Aorta (tissue), 5 donors: ENCODE measurements at places on chromosomes 16 and 17. TPM values are rescaled to one million over a fixed set of nuclear protein-coding genes. Genes with fewer than 3 reads are reported as not detected.

The SLC5A10 gene
- not detected for total RNA-seq

The SCIMP gene
- total RNA-seq: 5.8 TPM

The HS3ST6 gene
- total RNA-seq: not detected

The CCDC200 gene
- total RNA-seq: not detected

- H3K4me3 ChIP-seq: no peak overlapping the region
- DNase-seq: no peak
- H3K36me3 ChIP-seq: no peaks in the 10 kb centered on the region
- H3K27me3 ChIP-seq: no peaks in the 10 kb centered on the region
Observed at GRCh38 chr17:67659028-67659427, 58.7 kb upstream of the NOL11 start.

- H3K36me3 ChIP-seq: no peaks in the 10 kb centered on the region
- no peak for DNase-seq
- no peaks in the 10 kb centered on the region for H3K4me1 ChIP-seq
- no peak overlapping the region for H3K27ac ChIP-seq
- no peak overlapping the region for H3K4me3 ChIP-seq
Observed at GRCh38 chr16:398561-399339, 1.8 kb downstream of the NME4 start.

DNA sequence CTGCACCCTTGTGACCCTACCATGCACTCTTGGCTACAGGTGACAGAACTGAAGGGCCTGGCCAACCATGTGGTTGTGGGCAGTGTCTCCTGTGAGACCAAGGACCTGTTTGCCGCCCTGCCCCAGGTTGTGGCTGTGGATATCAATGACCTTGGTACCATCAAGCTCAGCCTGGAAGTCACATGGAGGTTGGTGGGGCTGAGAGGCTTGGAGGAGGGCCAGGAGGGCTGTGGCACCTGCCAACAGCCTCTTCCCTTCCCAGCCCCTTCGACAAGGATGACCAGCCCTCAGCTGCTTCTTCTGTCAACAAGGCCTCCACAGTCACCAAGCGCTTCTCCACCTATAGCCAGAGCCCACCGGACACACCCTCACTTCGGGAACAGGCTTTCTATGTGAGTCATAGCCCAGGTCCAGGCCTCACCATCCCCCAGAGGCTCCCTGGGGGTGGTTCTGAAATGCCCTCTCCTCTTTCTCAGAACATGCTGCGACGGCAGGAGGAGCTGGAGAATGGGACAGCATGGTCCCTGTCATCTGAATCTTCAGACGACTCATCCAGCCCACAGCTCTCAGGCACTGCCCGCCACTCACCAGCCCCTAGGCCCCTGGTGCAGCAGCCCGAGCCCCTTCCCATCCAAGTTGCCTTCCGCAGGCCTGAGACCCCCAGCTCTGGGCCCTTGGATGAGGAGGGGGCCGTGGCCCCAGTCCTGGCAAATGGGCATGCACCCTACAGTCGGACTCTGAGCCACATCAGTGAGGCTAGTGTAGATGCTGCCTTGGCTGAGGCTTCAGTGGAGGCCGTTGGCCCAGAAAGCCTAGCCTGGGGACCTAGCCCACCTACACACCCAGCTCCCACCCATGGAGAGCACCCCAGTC, 13.0 kb downstream of the RIPOR1 start:
- H3K27me3 ChIP-seq: no peaks in the 10 kb centered on the region
- H3K4me3 ChIP-seq: no peak overlapping the region
- H3K4me1 ChIP-seq: no peaks in the 10 kb centered on the region
- no peak for DNase-seq
- H3K36me3 ChIP-seq: peaks cover 2% of the 10 kb centered on the region
- H3K27ac ChIP-seq: no peak overlapping the region

- H3K4me1 ChIP-seq: no peaks in the 10 kb centered on the region
- H3K27ac ChIP-seq: no peak overlapping the region
- H3K4me3 ChIP-seq: no peak overlapping the region
- peak; percentile 76 for DNase-seq
- H3K36me3 ChIP-seq: no peaks in the 10 kb centered on the region
- no peaks in the 10 kb centered on the region for H3K27me3 ChIP-seq
Observed at GRCh38 chr17:77308861-77309726, 168.3 kb downstream of the SEC14L1 start.

GRCh38 chr17:77801545-77802332, 156.8 kb upstream of the TNRC6C start:
- no peak for DNase-seq
- H3K36me3 ChIP-seq: no peaks in the 10 kb centered on the region
- no peak overlapping the region for H3K4me3 ChIP-seq
- H3K27me3 ChIP-seq: no peaks in the 10 kb centered on the region
- H3K27ac ChIP-seq: no peak overlapping the region

DNA sequence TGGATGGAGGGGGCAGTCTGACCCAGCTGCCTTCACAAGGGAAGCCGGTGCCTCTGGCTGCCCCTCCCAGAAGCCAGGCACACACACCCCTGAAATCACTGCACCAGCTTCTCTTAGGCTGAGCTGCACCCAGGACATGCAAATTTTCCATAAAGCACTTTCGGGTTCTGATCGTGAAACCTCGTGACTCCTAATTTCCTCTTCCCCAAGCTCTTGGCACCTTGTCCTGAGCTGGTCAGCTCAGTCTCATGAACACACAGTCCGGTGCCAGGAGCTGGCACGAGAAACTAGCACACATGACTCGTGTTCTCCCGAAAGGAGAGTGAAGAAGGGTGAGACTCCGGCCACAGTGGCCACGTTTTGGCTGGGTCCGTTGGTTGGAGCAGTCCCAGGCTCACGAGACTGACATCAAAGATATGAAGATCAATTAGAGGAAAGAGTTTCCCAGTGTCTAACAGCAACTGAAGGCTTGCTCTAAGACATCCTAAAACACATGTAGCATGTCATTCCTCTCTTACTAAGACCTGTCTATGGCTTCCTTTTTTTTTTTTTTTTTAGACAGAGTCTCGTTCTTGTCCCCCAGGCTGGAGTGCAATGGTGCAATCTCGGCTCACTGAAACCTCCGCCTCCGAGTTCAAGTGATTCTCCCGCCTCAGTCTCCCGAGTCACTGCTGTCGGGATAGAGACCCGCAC, 9.2 kb upstream of the ABR start:
- no peak overlapping the region for H3K4me3 ChIP-seq
- DNase-seq: peak; percentile 95
- H3K27me3 ChIP-seq: no peaks in the 10 kb centered on the region
- no peaks in the 10 kb centered on the region for H3K4me1 ChIP-seq
- H3K36me3 ChIP-seq: no peaks in the 10 kb centered on the region

DNA sequence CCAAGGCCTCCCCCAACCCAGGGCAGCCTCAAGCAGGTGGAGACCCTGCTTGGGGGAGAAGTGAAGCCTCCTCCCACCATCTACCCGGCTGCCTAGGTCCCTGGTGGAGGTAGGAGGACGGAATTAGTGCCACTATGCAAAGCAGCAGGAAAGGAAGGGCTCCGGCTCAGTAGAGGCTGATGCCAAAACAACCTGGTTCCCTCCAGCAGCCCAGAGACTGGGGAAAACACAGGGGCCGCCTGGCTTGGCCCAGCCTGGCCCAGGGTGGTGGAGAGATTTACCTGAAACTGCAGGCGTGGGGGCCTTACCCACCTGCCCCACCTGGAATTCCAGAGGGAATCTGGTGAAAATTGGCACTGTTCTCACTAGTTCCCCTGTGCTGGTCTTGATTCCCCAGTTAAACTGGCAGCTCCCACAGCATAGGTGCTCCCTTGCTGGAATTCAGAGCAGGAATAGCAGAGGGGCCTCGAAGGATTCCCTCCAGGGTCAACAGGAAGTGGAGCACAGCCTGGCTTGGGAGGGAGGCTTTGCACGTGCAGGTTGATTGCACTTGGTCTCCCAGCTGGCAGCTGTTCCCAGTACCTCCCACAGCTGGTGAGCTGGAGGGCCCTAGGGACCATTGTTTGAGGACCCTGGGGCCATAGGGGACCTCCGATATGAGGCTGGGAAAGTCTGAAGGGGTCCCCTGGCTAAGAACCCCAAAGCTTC, 4.5 kb downstream of the CD79B start:
- no peak overlapping the region for H3K4me3 ChIP-seq
- H3K36me3 ChIP-seq: no peaks in the 10 kb centered on the region
- no peaks in the 10 kb centered on the region for H3K4me1 ChIP-seq

DNA sequence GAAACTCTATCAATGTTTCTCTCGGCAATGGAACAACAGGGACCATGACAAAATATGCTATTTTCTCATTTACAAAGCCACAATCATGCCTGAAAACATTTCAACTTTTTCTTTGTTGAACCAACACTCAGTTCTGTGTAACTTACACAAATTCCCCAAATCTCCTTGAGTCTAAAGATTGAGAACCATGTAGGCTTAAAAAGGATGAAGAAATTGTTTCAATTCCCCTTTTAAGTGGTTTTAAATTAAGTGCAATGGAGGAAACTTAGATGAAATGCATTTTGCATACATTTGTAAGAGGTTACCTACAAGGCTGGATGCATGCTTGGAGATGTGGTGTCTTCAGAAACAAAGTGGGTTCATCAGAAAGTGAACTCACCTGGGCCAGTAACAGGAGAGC, 566.4 kb upstream of the CDH11 start:
- no peak overlapping the region for H3K4me3 ChIP-seq
- no peaks in the 10 kb centered on the region for H3K27me3 ChIP-seq
- no peak overlapping the region for H3K27ac ChIP-seq
- no peaks in the 10 kb centered on the region for H3K4me1 ChIP-seq
- H3K36me3 ChIP-seq: no peaks in the 10 kb centered on the region
- DNase-seq: no peak

GRCh38 chr17:45408611-45409421, 23.9 kb downstream of the ARHGAP27 start:
- no peaks in the 10 kb centered on the region for H3K27me3 ChIP-seq
- H3K4me3 ChIP-seq: no peak overlapping the region
- H3K27ac ChIP-seq: no peak overlapping the region
- H3K36me3 ChIP-seq: no peaks in the 10 kb centered on the region
- DNase-seq: no peak

DNA sequence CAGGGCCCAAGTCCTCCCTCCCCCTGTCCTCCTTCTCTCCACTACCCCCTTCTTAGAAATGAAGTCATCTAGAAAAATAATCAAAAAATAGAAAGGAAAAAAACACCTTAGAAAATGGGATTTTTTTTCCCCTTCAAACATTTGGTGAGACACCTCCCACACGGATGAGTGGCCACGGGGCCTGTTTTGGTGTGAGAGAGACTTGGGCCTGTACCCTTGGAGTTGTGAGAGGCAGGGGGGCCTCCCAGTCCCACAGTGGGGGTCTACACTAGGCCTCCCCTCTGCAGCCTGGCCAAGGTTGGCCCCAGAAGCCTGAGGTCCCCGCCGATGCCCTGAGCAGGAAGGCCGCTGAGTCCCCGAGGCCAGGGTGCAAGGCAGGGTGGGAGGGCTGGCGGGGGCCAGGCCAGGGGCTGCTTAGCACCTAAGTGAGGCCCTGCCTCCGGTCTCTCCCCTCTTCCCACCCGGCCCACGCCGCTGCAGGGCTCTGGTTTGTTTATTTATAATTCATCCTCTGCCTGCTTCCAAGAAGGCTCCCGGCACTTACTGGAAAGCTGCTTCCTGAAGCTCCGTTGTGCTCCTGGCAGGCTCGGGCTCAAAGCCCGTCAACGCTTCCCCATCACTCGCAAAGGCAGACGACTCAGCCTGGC, 26.4 kb downstream of the NPTX1 start:
- no peak for DNase-seq
- no peaks in the 10 kb centered on the region for H3K4me1 ChIP-seq
- H3K27ac ChIP-seq: no peak overlapping the region

GRCh38 chr16:70157477-70158260, 15.9 kb upstream of the CLEC18C start:
- H3K27ac ChIP-seq: no peak overlapping the region
- no peaks in the 10 kb centered on the region for H3K4me1 ChIP-seq
- peak; percentile 75 for DNase-seq
- H3K4me3 ChIP-seq: no peak overlapping the region

DNA sequence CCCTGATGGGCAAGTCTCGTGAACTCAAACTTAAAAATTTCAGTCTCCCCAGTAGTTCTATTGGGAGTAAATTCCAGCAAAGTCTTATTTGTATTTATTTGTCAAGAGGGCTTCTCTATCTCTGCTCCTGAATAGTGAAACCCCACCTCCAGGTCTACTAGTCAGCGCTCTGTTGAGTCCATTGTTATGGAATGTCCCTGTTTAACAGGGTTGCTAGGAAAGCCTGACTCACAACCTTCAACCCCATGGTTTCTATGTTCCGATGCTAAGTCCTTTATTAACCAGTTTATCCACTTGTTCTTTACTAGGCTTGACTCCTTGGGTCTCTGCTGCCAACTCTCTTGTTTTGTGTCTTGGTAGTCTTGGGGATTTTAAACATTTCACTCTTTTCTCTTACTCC, 250.7 kb upstream of the MYOCD start:
- H3K27ac ChIP-seq: peak overlapping the region; percentile 51
- DNase-seq: no peak
- H3K27me3 ChIP-seq: no peaks in the 10 kb centered on the region
- no peak overlapping the region for H3K4me3 ChIP-seq
- H3K36me3 ChIP-seq: no peaks in the 10 kb centered on the region

GRCh38 chr17:50604513-50604912, 30.2 kb upstream of the ABCC3 start:
- no peak overlapping the region for H3K4me3 ChIP-seq
- DNase-seq: peak; percentile 83
- H3K27ac ChIP-seq: no peak overlapping the region
- no peaks in the 10 kb centered on the region for H3K4me1 ChIP-seq
- H3K27me3 ChIP-seq: no peaks in the 10 kb centered on the region

DNA sequence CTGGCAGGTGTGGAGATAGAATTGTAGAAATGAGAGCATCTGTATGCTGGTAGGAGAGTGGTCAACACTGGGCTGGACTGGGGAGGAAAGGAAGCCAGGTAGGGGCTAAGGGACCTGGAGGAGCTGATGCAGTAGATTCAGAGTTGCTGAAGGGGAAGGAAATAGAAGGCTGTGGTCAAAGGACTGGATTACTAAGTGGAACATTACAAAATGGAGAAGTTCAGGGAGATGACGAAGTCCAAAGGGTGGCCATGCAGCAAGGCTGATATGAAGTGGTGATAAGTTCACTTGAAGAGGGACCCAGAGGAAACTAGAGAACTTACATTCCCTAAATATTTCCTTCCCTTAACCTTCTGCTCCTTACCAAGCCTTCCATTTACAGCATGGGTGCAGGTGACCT, 8.6 kb upstream of the CCL2 start:
- H3K4me3 ChIP-seq: no peak overlapping the region
- DNase-seq: no peak
- no peak overlapping the region for H3K27ac ChIP-seq
- peaks cover 20% of the 10 kb centered on the region for H3K4me1 ChIP-seq
- no peaks in the 10 kb centered on the region for H3K36me3 ChIP-seq

- DNase-seq: peak; percentile 92
- H3K36me3 ChIP-seq: no peaks in the 10 kb centered on the region
- no peaks in the 10 kb centered on the region for H3K27me3 ChIP-seq
- H3K27ac ChIP-seq: no peak within 1 kb of the TSS
Observed at GRCh38 chr16:740764-741505, at the start of gene CIAO3. Gene CIAO3 (minus strand): TSS chr16:740997. CDS start chr16:740985, 12 bp downstream.

DNA sequence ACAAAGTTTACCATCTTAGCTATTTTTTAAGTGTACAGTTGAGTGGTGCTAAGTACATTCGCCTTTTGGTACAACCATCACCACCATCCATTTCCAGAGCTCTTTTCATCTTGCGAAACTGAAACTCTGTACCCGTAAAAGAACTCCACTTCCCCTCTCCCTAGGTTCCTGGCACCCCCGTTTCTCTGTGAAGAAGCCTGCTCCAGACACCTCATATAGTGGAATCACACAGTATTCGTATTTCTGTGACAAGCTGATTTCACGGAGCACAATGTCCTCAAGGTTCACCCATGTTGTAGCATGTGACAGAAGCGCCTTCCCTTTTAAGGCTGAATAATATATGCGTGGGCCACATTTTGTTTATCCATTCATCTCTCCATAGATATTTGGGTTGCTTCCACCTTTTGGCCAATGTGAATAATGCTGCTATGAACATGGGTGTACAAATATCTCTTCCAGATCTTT, 54.2 kb upstream of the MAP3K14 start:
- DNase-seq: no peak
- H3K27ac ChIP-seq: peak overlapping the region; percentile 43
- no peaks in the 10 kb centered on the region for H3K4me1 ChIP-seq
- H3K4me3 ChIP-seq: no peak overlapping the region
- H3K36me3 ChIP-seq: no peaks in the 10 kb centered on the region
- no peaks in the 10 kb centered on the region for H3K27me3 ChIP-seq
